ENCODE measurements at places on chromosomes 4 and X.

DNA sequence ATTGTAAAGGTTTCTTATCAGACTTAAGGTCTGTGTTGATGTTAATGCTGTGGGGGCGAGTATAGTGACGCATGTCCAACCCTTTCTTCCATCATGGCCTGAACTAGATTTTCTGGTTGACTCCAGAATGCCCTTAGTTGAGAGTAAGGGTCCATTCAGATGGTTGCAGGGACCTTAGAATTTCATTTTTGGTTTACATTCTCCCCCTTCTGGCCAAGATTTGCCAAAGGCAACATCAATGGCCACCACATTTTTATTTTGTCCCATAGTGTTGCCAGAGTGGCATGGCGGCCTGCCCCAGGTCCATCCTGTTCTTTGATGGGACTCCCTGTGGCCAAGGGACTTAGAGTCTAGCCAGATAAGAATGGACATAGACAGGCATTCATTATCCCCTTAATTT, 368.5 kb downstream of the GPM6A start:
- DNase-seq, result no peak

DNA sequence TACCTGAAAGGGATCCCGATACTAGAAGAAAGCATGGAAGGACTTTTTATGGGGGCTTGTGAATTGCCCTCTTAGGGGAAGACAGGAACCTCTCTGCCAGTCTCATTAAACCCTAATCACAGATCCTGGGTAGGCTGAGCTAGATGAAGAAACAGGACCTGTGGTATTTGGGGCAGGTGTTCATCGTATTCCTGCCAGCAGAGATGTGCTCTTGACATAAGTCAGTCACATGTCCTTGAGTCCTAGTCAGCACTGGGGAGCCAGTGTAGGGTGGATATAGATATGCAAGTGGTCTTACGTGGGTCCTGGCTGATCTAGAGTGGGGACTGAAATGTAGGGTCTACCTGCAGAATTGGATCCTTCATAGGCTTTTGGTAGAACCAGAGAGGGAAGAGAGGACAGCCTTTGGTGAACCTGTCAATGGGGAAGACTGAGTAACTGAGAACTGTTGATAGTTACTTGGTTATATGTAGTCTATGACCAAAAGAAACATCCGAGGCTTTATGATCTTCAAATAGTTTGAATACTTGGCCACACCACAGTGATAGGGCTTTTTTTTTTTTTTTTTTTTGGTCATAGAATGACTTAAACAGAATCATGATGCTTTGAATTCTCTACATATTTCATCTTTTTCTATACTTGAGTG, 63.5 kb upstream of the WDR1 start:
- DNase-seq, result no peak

- DNase-seq, result no peak
Observed at GRCh38 chr4:185778307-185778706, 33.7 kb downstream of the SORBS2 start.

- DNase-seq, result peak; percentile 35
Observed at GRCh38 chrX:118558926-118559325, 63.3 kb downstream of the DOCK11 start.

DNA sequence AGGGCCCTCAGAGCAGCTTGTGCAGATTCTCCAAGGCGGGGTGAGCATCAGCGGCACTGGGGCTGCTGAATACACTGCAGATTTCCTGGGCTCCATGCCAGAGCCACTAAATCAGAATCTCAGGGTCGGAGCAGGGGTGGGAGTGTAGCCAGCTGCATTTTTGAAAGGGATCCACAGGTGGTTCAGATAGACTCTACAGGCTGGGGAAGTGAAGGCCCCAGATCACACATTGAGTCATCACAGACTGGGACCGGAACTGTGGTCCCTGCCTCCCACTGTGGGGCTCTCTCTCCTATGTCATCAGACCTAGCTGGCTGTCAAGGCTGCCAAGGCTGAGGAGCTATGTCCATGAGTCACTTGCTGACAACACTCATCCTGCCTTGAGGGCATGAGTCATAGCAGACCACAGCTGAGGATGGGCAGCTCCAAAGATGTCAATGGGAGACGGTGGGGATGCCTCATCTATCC, 162.3 kb upstream of the MAMLD1 start:
- peak; percentile 85 for DNase-seq

- no peak for DNase-seq
Observed at GRCh38 chrX:108641589-108642272, 94.6 kb downstream of the IRS4 start.

- DNase-seq, result no peak
Observed at GRCh38 chrX:68895341-68895755, 66.5 kb downstream of the EFNB1 start.

DNA sequence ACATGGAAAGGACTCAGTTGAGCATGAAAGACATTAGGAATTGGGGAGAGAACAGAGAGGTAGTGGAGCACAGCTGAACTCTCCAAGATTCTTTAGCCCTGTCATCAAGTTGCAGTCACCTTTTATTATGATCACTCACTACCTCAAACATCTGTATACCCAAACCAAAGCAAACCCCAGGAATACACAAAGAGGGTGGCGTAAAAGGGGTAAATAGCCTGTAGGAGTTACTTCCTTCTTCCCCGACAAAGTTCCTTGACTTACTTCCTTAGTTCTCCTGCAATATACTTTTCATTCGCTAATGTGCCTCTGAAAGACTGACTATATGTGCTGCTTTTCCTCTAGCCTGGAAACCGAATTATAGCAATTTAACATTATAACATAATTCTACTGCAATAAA, 159.9 kb downstream of the SPRY1 start:
- DNase-seq, result peak; percentile 29

DNA sequence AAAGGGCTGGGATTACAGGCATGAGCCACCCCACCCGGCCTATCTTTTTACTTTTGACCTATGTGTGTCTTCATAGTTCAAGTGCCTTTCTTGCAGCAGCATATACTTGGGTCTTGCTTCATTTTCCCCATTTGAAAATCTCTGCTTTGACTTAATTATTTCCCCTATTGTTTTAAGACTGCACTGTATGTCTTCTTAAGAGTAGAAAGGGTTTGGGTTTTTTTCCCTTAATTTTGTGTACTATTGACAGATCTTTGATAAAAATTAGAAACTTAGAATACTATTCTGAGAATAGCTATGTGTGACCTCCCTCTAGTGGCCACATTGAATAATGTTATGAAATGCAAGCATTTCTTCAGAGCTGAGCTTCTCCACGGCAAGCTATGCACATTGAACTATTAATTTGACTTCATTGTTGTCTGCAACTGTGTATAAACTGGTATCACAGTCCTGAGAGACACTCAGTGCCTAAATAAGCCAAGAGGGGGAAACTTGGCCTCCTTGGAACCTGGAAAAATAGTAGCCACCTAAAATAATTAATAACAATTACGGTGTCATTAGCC, 8.7 kb upstream of the SLC25A4 start:
- peak; percentile 44 for DNase-seq

DNA sequence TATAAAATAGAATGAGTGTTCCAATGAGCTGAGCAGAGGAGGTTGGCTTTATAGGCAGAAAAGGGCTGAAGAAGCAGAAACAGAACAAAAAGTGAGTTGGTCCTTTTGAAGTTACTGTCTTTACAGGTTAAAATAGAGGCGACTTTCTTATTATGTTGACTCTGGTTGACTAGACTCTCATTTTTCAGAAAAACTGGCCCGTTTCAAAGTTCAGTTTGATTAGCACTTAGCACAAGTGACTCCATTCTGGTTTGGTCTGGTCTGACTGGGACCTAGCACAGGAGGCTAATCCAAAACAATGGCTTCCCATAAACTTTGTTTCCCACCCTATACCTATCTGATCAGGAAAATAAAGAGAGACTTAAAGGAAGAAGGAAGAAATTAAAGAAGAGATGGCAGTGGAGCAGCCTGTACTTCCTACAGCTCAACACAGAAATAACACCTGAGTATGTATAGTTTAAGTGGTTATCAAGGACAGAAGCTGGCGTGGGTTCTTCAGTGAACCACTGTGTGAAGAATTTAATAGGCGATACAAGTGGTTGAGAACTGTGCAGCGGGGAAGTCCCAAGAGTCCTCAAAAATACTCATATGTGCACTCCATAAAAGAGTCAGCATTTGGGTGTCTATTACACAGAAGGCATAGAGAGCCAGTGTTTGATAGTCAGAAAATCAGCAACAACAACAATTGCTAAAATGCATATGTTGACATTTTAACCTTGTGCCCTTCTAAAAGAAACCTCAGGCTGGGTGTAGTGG, 554.8 kb upstream of the HTR2C start:
- no peak for DNase-seq

DNA sequence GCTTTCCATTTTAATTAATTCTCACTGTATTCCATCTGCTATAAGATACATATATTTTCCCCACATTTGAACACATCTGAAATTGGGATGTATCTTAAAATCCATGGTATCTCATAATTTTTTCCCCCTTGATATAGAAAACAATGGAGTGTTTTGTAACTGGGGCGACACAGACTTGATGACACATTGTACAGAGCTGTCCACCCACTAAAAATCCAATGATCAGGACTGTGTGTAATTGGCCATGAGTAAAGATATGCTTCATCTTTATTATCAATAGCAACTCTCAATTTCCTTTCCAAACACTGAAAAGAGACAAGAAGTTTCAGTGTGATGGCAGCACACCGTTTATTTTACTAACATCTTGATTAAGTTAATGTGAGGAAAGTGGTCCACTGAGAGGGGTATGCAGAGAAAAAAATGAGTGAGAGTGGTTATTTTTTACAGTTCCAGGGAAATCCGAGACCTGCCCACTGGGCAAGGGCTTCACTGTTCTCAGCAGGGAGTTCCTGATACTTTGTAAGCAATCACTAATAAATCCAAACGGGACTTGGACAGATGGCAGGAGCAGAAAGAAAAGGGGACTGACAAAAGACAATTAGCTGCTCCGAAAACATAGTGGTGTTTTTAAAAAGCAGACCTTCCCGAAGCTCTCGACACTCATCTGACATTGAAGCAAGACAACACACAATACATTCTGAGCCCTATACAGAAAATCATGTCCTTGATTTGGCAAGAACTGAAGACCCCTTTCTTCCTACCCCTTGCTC, 149.4 kb downstream of the TSPAN5 start:
- no peak for DNase-seq

DNA sequence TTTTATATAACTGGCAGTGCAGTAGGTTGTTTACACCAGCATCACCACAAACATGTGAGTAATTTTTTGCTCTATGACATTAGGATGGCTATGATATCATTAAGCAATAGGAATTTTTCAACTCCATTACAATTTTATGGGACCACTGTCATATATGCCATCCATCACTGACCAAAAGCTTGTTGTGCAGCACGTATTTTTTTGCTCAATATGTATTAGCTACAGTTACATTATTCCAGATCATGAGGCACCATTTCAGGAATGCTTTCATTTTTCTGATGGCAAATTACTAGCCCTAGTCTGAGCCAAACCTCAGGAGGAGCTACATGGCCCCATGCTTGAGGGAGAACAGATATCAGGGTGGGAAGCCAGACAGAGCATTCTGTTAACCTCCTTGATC, 56.8 kb upstream of the DCLK2 start:
- DNase-seq, result no peak

DNA sequence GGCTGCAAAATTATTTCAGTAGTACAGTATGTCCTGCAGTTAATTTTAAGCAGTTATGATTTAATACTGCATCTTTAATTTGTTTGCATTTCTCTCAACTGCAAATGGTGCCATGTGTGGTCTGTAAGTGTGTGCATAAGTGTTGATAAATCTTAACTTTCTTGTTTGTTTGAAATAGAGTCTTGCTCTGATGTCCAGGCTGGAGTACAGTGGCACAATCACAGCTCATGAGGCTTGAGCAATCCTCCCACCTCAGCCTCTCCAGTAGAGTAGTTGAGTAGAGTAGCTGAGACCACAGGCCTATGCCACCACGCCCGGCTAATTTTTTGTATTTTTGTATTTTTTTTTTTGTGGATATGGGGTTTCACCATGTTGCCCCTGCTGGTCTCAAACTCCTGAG, 322.5 kb upstream of the NR3C2 start:
- DNase-seq, result no peak

DNA sequence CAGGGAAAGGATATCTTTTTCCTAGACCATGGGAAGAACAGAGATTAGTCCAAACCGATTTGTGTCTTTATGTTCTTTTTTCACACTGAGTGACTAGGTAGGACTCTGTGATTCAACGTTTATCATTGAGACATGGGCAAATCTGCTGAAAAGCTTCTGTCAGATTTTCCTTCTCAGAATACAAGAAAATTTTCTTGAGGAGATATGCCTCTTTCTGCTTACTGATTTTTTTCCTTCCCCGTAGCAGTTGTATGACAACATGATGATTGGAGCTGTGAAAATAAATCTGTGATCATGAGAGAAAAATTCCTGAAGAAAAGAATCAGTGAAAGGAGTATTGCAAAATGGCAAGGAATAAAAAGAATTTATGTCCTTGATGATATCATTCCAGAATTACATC, 130.6 kb upstream of the FAT4 start:
- DNase-seq, result no peak

DNA sequence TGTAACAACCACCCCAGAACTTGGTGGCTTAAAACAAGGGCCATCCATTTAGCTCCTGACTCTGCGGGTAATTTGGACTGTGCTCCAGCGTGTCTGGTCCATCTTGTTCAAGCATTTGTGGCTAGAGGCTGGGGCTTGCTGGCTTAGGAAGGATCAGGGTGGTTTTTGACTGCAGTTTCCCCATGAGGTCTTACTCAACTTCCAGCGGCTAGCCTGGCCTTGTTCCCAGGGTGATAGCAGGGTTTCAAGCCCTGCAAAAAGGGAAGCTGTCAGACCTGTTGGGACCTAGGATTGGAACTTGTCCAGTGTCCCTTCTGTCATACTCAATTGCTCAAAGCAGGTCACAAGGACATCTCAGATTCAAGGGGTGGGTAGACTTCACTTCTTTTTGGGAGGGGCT, 205.9 kb downstream of the STIM2 start:
- DNase-seq, result peak; percentile 95

GRCh38 chrX:87621697-87622096, 104.1 kb downstream of the KLHL4 start:
- no peak for DNase-seq

GRCh38 chr4:143668930-143669552, 31.4 kb downstream of the FREM3 start:
- DNase-seq, result no peak

DNA sequence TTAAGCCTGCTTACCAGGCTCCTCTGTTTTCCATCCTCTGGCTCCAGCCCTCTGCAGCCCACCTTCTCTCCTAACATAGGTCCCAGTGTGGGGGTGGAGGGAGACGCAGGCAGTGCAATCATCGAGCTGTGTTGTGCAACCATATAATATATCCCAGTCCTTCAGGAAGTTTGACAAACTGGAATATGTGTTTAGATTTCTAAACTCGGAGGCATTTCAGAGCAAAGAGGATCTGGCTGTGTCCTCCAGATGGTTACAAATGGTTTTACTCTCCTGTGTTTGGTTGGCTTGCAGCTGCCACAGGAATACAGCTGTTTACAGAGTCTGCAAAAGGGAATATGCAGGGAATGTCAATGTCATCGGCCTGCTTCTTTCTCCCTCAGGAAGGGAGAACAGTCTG, 195.3 kb upstream of the LNX1 start:
- no peak for DNase-seq

DNA sequence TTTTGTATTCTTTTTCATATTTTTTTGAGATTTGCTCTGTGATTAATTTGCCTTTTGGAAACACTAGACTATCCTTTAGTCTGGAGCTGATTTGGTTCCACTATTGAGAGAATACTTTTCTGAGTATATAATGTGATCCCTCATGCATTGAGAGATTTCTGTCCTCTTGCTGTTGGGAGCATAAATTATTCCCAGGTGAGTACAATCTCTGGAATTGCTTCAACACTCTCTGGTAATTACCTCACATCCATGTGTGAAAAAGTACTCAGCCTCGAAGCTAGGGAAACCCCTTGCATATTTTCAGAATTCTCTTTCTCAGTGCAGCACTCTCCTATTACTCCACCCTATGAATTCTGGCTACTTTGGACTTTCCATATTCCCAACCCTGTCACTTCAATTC, 550.0 kb downstream of the RAPGEF2 start:
- DNase-seq, result no peak

GRCh38 chr4:46399440-46399839, 9.5 kb upstream of the GABRA2 start:
- no peak for DNase-seq
